ENCODE measurements at places on chromosomes 3 and 15.

DNA sequence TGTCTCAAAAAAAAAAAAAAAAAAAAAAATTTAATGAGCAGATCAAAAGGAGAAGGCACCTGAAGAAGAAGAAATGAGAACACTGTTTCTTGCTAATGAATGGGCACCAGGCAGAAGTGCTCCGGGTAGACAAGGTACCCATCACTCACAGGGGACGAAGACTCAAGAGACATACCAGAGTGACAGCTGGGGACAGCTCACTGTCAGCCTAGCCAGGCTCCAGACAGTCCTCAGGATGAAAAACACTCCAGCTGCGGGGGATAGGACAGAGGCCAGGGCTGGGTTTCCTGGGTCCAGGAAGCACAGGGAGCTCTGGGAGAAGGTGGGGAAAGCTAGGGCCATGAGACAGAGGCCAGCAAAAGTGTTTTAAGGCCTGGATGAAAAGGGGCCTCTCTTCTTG lies 48.5 kb upstream of the PARL start:
- DNase-seq = no peak

DNA sequence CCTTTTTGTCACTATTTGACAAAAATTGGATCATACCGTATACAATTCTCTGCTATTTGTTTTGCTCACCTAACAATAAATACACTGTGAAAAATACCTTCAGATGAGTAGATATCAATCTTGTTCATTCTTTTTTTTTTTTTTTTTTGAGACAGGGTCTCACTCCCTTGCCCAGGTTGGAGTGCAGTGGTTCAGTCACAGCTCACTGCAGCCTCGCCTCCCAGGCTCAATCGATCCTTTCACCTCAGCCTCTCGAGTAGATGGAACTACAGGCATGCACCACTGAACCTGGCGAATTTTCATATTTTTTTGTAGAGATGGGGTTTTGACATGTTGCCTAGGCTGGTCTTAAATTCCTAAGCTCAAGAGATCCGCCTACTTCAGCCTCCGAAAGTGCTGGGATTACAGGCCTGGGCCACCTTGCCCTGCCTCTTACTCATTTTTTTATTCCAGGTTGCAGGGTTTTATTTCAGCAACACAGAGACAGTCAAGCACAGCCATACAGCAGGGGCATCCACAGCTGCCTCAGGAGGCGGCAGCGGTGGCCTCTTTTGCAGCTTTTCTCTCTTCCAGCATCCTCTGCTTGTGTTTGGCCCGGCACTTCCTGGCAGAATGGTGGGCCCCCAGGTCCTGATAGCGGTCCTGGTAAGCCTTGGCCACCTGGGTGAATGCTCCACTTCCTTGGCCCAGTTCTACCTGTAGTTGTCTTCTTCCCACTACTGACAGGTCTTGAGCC lies 51.2 kb upstream of the CGNL1 start:
- no peak for DNase-seq

DNA sequence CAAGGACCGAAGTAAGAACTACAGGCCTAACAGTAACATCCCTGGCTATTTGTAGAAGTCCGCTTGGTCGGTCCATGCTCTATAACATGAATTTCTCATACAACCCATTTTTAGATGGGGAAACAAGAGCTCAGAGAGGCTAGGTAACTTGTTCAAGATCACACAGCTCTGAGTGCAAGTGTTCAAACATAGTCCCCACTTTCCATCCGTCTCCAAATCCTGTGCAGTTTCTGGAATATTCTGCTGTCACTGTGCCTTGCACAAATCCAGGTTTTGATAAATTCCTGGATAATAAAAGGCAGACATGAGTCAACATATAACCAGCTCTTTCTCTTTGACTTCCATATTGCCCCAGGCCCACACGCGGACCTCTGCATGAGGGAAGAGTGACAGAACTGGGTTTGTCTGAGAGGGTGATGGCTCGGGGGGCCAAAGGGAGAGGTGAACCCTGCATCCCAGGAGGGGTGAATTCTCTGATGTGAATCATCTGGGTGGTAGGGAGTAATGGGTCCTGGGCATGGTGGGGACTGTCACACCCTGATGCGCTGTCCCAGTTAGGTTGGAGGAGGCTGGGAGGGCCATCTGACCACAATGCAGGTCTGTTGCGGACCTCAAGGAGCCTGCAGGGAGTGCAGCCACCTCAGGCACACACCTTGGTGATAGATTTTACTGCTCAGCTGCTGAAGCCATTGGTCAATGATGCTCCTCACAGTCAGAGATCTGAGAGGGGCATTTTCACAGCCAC lies 162.2 kb downstream of the SMAD6 start:
- no peak for DNase-seq

GRCh38 chr15:81930582-81931369 lies 115.0 kb downstream of the MEX3B start:
- DNase-seq = no peak

DNA sequence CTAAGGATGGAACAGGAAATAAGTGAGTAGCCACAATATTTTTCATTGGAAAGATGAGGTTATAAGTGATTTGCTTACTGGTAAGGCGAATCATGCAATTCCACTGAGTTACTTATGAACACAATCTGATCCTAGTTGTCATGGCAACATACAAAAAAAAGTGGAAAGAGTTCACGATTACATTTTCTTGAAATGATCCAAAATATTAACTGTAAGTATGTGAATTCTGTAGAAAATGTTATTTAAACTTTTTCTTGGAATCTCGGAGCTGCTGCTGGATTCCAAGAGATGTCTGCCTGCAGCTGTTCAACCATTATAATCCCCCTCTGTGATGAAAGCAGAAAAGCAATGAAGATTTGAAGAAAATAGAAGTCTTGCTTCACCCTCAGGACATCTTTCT lies 120.5 kb downstream of the KBTBD8 start:
- DNase-seq = no peak

GRCh38 chr15:52067545-52067926 lies 45.0 kb downstream of the BCL2L10 start:
- no peak for DNase-seq

GRCh38 chr3:150887031-150887430 lies 18.2 kb downstream of the MINDY4B start:
- DNase-seq = no peak

GRCh38 chr3:3110299-3110630 lies at the start of gene IL5RA:
Gene IL5RA (minus strand): TSS chr3:3110374. CDS start chr3:3104984, 5,390 bp downstream.
- no peak for DNase-seq

DNA sequence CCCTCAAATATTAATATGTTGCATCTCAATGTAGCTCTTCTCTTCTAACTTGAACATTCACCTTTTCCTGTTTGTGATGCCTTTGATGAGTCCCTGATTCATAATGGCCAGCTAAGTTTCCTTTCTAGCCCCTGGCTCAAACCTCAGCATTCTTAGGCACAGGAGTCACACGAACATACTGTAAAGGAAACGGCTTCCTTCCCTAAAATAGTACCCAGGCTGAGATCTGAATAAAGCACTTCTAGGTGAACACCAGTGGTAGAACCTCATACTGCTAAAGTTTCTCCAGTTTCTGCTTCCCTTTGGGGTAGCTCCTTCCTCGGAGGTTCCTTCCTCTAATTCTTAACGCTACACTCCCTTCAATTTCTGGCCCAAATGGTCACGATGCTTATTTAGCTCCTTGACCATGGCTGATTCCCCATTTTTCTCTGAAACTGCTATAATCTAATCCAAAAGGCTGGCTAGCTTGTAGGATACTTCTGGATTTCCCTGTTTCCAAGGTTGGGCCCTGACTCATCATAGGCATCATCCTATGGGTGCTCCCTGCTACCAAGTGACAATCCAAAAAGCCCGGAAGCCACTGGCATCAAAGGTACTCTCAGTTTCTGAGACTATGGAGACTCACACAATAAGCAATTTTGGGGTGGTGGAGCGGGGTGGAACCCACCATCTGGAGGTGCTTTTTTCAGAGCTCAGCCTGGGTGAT lies 2.4 kb downstream of the ANAPC13 start:
- DNase-seq = no peak

GRCh38 chr15:70160803-70161565 lies 63.3 kb upstream of the TLE3 start:
- no peak for DNase-seq

GRCh38 chr15:96358001-96358801 lies 27.7 kb downstream of the NR2F2 start:
- no peak for DNase-seq

DNA sequence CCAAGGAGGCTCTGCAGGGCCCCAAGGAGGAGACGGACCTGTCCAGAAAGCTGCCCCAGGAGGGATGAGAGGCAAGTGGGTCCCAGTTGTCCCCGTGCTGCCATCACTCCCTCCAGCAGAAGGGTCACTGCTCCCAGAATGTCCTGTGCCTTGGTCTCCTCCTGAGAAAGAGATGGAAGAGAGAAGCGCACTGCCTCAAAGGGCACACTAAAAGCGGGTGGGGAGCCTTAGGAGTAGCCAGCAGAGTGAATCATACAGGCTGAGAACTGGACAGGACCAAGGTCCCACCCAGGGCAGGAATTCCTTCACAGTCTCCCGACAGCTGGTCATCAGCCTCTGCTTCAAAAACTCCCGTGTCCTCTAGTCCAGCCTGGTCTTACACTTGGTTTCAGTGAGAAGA lies 4.6 kb downstream of the THPO start:
- DNase-seq = no peak

GRCh38 chr3:66991459-66991858 lies 6.6 kb upstream of the KBTBD8 start:
- no peak for DNase-seq

DNA sequence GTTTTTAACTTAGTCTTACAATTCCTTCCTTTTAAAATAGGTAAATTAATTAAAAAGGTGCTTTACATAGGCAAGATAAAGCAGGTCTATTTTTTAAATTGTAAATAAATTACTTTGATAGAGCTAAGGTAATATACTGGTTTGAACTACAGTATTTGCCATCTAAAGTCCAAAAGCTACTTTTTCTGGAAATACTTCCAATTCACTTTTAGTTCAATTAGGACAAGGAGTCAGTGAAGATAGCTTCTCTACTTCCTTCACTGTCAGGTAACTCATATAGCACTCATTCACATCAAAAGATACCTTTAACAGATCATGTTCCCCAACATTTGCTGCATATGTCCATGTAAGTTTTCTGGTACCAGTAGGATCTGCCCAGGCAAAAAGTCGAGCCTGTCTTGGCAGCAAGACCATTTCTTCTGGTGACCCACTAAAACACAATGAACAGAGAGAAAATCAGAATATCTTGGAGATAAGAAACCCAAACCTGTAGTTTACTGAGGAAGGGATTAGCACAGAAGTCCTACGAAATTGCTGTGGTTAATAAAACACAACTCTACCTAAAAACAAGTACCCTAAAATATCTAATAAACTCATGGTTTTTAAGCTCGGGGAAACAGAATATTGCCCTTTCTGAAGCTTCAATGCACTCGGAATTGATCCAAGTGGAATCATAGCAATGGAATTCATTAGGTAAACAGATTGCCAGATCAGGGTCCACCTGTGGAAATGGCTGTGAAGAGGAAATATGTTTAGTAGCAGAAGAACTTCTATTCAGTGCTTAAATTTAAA lies 153.1 kb downstream of the VPS13C start:
- DNase-seq = no peak

GRCh38 chr3:176208915-176209314 lies 988.4 kb downstream of the TBL1XR1 start:
- DNase-seq = no peak

DNA sequence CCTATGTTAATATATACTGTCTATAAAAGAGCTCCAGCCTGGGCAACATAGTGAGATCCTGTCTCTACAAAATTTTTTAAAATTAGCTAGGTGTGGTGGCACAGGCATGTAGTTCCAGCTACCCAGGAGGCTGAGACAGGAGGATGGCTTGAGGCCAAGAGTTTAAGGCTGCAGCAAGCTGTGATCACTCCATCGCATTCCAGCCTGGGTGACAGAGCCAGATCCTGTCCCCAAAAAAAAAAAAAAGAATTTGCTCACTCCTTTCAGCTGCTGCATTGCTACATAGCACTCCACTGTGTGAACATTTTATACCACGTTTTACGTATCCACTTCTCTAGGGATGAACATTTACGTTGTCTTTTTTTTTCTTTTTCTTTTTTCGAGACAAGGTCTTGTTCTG lies 6.0 kb upstream of the TSEN2 start:
- no peak for DNase-seq

GRCh38 chr15:70415398-70415797 lies 317.7 kb upstream of the TLE3 start:
- DNase-seq = no peak

DNA sequence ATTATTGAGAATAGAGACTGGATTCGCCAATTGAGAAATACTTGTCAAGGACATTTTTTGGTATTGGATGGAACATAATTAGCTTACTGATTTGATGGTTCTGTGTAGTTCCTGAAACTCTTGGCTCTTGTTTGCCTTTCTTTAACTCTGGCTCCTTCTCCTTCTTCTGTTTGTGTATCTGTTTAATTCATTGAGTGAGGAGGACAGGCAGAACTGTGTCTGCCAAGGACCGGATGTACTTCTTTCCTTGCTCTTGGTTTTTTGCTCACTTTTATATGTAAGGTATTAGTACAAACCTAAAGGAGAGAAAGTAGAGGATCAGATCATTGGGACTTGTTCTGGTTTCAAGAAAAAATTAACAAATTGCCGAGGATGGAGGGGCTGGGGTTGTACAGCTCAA lies 48.9 kb downstream of the TCF12 start:
- DNase-seq = no peak

GRCh38 chr3:32325201-32325600 lies 66.5 kb upstream of the CMTM7 start:
- DNase-seq = no peak

GRCh38 chr3:56930706-56931105 lies 129.0 kb upstream of the ARHGEF3 start:
- DNase-seq = no peak

DNA sequence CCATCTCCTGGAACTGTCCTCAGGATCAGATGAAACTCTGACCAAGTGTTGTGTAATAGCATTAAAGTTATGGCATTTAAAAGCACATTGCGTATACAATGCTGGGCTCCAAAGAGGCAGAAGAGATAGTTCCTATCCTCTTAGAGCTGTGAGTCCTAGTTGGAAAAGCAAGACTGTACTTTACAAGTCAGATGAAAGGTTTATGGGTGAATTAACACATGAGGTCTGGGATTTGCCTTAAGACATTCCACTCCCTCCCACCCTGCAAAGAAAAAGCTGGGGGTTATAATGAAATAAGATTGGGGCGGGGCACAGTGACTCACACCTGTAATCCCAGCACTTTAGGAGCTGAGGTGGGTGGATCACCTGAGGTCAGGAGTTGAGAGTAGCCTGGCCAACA lies 35.6 kb downstream of the SNAPC5 start:
- no peak for DNase-seq

GRCh38 chr3:169118666-169119370 lies 544.7 kb downstream of the MECOM start:
- no peak for DNase-seq

- no peak for DNase-seq
These were observed 57.1 kb upstream of the TLE3 start for GRCh38 chr15:70154718-70155347.

DNA sequence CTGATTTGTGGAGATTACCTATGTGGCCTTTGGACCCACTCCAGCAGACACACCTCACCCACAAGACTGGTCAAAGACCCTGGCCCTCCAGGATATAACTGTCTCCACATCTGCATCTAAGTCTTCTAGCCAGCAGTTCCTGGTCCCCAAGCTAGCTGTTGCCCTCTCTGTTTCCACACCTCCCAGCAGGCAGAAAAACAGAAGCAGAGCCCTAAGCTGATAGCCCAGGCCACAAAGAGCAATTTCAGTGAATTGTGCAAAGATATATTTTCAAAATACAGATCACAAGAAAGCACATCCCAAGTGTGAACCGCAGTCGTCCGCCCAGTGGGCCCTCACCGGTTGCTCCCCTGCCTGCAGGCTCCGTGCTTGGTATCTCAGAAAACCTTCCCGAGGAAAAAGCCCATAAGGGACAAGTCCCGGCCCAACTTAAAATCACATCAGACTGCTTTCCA lies 2.6 kb downstream of the TNIK start:
- DNase-seq = no peak

- DNase-seq = no peak
These were observed at the start of gene CYP8B1 for GRCh38 chr3:42875325-42876151. Gene CYP8B1 (minus strand): TSS chr3:42875879. CDS start chr3:42875816, 63 bp downstream.

All from stimulated activated CD4-positive, alpha-beta T cell treated with anti-CD3 and anti-CD28 coated beads, Interleukin-1b, Interleukin-23, amount 100 ng/mL, for 4 hours (primary cell).